B cell (primary cell): ENCODE measurements at places on chromosomes 2 and 18. TPM values are rescaled to one million over a fixed set of nuclear protein-coding genes. Genes with fewer than 3 reads are reported as not detected.

Gene UGT1A10
- not detected in 2 replicates for total RNA-seq

DNA sequence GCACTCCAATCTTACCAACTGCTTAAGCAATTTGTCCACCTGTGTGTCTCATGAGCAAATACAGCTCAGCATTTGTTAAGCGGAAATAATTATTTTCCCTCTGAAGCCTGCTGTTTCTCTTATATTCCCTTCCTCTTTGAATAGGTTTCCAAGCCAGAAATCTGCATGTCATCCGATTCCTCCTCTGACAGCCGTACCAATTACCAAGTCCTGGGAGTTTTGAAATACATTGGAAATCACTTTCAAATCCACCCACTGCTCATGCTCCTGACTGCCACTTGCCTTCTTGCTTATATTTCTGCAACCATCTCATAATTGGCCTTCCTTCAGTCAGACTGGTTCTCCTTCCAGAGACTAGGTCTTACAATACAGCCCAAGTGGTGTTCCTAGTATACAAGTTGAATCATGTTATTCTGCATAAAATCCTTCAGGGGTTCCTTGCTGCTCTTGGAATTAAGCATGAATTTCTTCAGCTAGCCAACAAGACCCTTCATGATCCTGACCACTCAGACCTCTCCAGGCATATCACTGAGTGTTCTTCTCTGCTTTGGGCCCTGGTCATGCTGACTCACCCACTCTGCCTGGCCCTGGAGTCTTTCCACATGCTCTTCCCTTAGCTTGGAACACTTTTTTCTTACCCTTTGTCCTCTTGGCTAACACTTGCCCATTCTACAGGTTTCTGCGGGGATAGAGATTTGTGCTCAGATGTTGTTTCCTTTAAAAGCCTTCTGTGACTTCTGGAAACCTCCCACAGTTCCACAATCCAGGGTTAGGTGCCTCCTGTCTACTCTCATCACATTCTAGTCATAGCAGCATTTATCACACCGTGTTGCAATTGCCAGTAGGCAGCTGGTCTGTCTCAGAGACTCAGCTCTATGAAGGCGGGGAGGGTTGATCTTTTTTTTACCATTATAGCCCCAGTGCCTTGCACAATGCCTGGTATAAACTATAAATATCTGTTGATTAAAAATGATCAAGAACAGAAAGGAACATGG is 157.6 kb downstream of the ARL6IP6 start:
- no peak overlapping the region for H3K27ac ChIP-seq
- H3K36me3 ChIP-seq: no peaks in the 10 kb centered on the region
- no peak overlapping the region for H3K4me3 ChIP-seq
- no peak for DNase-seq
- no peaks in the 10 kb centered on the region for H3K27me3 ChIP-seq
- H3K4me1 ChIP-seq: no peaks in the 10 kb centered on the region

Gene HJURP
- total RNA-seq: 0.42 and 0.73 TPM in 2 replicates

GRCh38 chr18:24989760-24990593 is 362.0 kb downstream of the ZNF521 start:
- H3K4me3 ChIP-seq: no peak overlapping the region
- H3K36me3 ChIP-seq: no peaks in the 10 kb centered on the region
- DNase-seq: no peak

Gene PROKR1
- total RNA-seq: not detected in 2 replicates

DNA sequence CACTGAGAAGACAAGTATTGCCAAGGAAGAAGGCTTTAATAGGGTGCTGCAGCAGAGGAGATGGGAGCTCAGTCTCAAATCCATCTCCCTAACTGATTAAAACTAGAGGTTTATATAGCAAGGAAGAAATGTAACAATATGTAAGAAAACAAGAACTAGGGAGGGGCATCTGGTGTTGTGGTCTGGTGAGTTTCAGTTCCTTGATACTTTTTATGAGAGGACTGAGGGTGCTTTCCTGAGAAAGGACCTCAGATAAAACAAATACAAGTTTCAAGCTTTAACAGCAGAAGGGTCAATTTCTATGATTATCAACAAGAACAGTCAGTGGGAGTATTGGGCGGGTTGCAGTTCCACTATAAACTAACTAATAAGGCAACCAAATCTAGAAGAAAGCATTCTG is 1967.5 kb downstream of the SUCLG1 start:
- DNase-seq: no peak
- H3K36me3 ChIP-seq: no peaks in the 10 kb centered on the region
- H3K4me1 ChIP-seq: no peaks in the 10 kb centered on the region
- no peaks in the 10 kb centered on the region for H3K27me3 ChIP-seq

DNA sequence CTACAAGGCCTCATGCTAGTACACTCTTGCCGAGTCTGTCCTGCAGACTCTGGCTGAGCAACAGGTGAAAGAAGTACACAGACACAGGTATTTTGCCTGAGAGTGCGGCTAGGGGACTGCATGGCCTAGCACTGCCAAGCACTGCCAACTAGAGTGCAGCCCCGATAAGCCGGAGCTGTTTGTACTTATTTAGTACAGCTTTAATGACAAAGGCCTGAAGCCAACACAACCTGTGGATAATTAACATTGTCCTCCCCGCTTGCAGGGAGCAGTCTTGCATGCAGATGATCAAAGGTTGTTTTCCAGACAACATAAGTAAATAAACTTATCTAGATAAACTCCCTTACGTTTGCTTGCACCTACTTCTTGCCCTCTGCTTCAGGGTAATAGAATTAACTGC is 63.7 kb upstream of the MMADHC start:
- H3K4me3 ChIP-seq: no peak overlapping the region
- H3K36me3 ChIP-seq: no peaks in the 10 kb centered on the region
- no peak overlapping the region for H3K27ac ChIP-seq
- DNase-seq: no peak

GRCh38 chr2:11936761-11937160 is 190.3 kb downstream of the LPIN1 start:
- no peaks in the 10 kb centered on the region for H3K27me3 ChIP-seq
- H3K36me3 ChIP-seq: no peaks in the 10 kb centered on the region
- DNase-seq: no peak
- no peak overlapping the region for H3K4me3 ChIP-seq
- peaks cover 19% of the 10 kb centered on the region for H3K4me1 ChIP-seq

- no peaks in the 10 kb centered on the region for H3K4me1 ChIP-seq
- no peak overlapping the region for H3K4me3 ChIP-seq
- DNase-seq: no peak
These were observed 277.5 kb downstream of the BCL11A start for GRCh38 chr2:60275958-60276357.

DNA sequence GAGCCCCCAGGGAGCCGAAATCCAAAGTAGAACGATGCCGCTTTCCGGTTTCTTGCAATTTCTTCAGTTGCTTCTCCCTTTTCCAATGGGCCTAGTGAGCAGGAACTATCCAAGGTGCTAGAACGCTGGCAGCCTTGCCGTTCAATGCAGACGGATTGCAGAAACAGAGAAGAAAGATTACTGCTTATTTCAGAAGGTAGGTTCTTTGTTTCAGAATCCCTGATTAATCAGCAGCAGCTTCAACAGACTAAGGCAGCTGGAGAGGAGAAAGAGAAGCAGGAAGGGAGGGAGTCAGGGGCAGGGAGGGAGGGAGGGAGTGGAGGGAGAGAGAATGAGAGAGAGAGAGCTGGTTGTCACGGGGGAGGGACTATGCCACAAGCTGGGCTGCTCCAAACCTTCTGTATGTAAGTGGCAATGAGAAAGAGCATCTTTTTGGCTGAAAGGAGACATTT is 576 bp downstream of the NYAP2 start:
- H3K4me3 ChIP-seq: no peak overlapping the region
- H3K36me3 ChIP-seq: no peaks in the 10 kb centered on the region
- no peaks in the 10 kb centered on the region for H3K27me3 ChIP-seq
- no peaks in the 10 kb centered on the region for H3K4me1 ChIP-seq
- no peak overlapping the region for H3K27ac ChIP-seq
- DNase-seq: no peak

DNA sequence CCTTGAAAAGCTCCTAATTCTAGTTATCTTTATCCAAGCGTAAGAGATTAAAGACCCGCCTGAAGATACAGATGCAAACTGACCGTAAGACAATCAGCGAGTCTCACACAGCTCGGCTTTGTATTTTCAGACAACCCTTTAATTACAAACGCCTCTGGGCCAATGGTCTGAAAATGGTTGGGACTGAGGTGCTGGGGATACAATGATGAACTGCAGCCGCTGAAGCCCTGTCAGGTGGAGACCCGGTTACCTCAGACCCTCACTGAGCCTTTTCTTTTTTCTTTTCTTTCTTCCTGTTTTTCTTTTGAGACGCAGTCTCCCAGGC is 715 bp upstream of the CFAP36 start:
- no peaks in the 10 kb centered on the region for H3K27me3 ChIP-seq
- no peaks in the 10 kb centered on the region for H3K36me3 ChIP-seq
- peak overlapping the region; percentile 79 for H3K27ac ChIP-seq
- peaks cover 9% of the 10 kb centered on the region for H3K4me1 ChIP-seq
- H3K4me3 ChIP-seq: peak overlapping the region; percentile 88

DNA sequence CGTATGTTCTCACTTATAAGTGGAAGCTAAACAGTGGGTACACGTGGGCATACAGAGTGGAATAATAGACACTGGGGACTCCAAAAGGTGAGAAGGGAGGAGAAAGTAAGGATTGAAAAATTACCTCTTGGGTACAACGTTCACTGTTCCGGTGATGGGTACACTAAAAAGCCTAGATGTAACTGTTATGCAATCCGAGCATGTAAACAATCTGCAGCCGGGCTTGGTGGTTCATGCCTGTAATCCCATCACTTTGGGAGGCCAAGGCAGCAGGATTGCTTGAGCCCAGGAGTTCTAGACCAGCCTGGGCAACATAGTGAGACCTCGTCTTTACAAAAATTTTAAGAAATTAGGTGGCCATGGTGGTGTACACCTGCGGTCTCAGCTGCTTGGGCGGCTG is 33.1 kb upstream of the TTR start:
- H3K27me3 ChIP-seq: no peaks in the 10 kb centered on the region
- no peaks in the 10 kb centered on the region for H3K4me1 ChIP-seq
- H3K36me3 ChIP-seq: no peaks in the 10 kb centered on the region
- H3K4me3 ChIP-seq: no peak overlapping the region

Gene SLC25A52
- not detected in 2 replicates for total RNA-seq

GRCh38 chr2:70959851-70960832 is 18.3 kb upstream of the ANKRD53 start:
- no peak for DNase-seq
- no peaks in the 10 kb centered on the region for H3K27me3 ChIP-seq
- no peaks in the 10 kb centered on the region for H3K36me3 ChIP-seq
- H3K27ac ChIP-seq: no peak overlapping the region

- no peaks in the 10 kb centered on the region for H3K36me3 ChIP-seq
- H3K4me1 ChIP-seq: no peaks in the 10 kb centered on the region
- no peaks in the 10 kb centered on the region for H3K27me3 ChIP-seq
- H3K4me3 ChIP-seq: no peak overlapping the region
- no peak overlapping the region for H3K27ac ChIP-seq
These were observed 79.1 kb downstream of the LYPD6 start for GRCh38 chr2:149409506-149409905.

- no peaks in the 10 kb centered on the region for H3K36me3 ChIP-seq
- peak; percentile 57 for DNase-seq
- peak within 1 kb of the TSS; percentile 59 for H3K27ac ChIP-seq
- peak within 1 kb of the TSS; percentile 75 for H3K4me3 ChIP-seq
- H3K4me1 ChIP-seq: peaks cover 15% of the 10 kb centered on the region
- no peaks in the 10 kb centered on the region for H3K27me3 ChIP-seq
These were observed at the start of gene BAZ2B for GRCh38 chr2:159616286-159616701. Gene BAZ2B, minus strand, starts transcription at chr2:159616548. Its CDS starts 137,829 bp downstream, at chr2:159478719.

DNA sequence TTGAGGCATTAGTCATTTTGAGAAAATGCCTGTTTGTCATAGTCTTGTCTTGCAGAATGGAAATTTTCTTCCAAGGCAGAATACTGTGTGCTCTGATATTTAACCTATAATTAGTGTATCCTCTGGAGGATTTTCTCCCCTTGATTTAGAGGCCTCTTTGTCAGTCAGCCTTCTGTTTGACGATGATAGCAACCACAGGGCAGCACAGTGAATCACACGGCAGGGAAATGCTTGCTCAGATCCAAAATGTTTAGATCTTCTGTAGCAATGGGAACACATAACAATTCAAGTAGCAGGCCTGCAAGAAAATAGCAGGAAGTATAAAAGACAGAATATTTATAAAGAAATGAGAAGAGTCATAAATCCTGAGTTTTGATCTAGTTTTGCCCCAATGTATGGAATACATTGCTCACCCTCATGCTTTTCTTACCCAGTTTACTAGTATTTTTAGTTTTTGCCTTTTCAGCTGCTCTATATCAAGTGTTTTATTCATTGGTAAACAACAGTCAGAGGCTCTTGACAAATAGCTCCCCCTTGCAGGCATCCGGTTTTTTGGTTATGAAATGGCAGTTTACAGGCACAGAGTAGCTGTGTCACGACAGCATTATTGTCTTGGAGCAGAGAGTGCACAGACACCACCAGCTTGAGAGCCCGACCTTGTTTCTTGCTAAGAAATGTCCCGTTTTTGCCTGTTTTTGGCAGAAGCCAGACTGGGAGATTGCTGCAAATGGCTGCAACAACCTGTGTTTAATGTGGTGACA is 185.1 kb downstream of the MYO3B start:
- no peak overlapping the region for H3K4me3 ChIP-seq
- no peaks in the 10 kb centered on the region for H3K27me3 ChIP-seq

DNA sequence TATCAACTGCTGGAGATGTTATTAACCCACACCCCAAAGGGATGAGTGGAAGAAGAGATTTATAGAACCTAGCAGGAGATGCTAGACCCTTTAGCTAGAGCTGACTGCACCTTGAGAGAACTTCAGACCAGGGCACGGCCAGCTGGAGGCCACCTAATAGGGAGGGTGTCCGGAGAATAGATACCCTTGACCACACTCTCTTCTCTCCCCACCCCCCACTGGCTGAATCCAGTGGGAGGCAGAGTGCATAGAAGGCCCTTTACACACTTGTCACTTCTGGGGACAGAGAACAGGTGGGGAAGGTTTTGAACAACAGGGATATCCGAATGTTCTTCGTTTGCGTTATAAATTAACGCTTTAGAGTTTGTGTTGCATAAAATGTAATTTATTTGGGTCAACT is 84.6 kb downstream of the PHLPP1 start:
- no peaks in the 10 kb centered on the region for H3K4me1 ChIP-seq
- H3K4me3 ChIP-seq: no peak overlapping the region
- no peak for DNase-seq
- no peak overlapping the region for H3K27ac ChIP-seq

Gene CYBRD1
- not detected in 2 replicates for total RNA-seq

Gene FBLN7
- 1.1 and 1.2 TPM in 2 replicates for total RNA-seq

DNA sequence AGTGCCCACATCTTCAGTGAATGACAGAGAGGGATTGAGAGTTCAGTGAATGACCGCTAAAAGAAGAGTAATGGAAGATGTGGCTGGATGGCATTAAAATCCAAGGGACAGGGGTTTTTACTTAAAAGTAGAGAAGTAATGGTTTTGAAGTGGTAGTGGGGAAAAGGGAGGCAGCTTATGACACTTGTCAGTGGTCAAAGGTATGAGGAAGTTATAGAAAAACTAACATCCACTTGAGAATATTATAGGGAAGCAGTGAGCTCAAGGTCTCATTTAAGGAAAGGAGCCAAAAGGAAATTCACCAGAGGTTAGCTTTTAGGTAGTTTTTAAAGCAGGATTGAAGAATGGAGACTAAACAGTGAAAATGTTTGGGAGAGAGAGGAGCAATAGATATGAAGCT is 24.3 kb downstream of the CDK15 start:
- H3K27ac ChIP-seq: no peak overlapping the region
- H3K4me1 ChIP-seq: no peaks in the 10 kb centered on the region
- no peaks in the 10 kb centered on the region for H3K27me3 ChIP-seq
- no peak overlapping the region for H3K4me3 ChIP-seq
- H3K36me3 ChIP-seq: no peaks in the 10 kb centered on the region

- no peak overlapping the region for H3K4me3 ChIP-seq
- peaks cover 68% of the 10 kb centered on the region for H3K4me1 ChIP-seq
- H3K27ac ChIP-seq: peak overlapping the region; percentile 54
- H3K27me3 ChIP-seq: no peaks in the 10 kb centered on the region
- H3K36me3 ChIP-seq: peaks cover 33% of the 10 kb centered on the region
- no peak for DNase-seq
These were observed 2.2 kb downstream of the CTDSP1 start for GRCh38 chr2:218401890-218402289.

Gene AQP12B
- not detected in 2 replicates for total RNA-seq
